Adipocyte (in vitro differentiated cells): ENCODE measurements at places on chromosomes 3 and 15.

GRCh38 chr15:63434576-63435186 is 53.0 kb upstream of the CA12 start:
- no peak for DNase-seq

GRCh38 chr15:77860071-77860691 is 217.3 kb downstream of the TBC1D2B start:
- no peak for DNase-seq

GRCh38 chr3:47782446-47783308 is 984 bp upstream of the SMARCC1 start:
- no peak for DNase-seq

DNA sequence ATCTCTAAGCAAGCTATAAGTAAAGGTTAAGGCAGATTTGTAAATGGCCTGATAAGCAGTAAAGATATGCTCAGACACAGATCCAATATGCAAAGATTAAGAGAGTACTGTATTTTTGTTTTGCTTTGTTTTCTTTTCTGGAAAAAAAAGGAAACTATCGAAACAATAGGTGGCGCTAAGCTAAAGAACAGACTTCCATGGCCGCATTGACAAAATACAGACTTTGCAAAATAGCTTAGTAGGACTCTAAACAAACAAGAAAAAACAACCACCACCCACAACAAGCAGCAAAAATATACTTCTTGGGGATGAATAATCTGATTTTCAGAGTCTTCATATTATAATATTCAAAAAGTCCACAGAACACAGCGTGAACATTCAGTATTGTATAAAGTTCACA is 758.4 kb upstream of the ROBO1 start:
- DNase-seq = no peak

- DNase-seq = no peak
Observed at GRCh38 chr15:89067751-89068150, 20.5 kb upstream of the ABHD2 start.

DNA sequence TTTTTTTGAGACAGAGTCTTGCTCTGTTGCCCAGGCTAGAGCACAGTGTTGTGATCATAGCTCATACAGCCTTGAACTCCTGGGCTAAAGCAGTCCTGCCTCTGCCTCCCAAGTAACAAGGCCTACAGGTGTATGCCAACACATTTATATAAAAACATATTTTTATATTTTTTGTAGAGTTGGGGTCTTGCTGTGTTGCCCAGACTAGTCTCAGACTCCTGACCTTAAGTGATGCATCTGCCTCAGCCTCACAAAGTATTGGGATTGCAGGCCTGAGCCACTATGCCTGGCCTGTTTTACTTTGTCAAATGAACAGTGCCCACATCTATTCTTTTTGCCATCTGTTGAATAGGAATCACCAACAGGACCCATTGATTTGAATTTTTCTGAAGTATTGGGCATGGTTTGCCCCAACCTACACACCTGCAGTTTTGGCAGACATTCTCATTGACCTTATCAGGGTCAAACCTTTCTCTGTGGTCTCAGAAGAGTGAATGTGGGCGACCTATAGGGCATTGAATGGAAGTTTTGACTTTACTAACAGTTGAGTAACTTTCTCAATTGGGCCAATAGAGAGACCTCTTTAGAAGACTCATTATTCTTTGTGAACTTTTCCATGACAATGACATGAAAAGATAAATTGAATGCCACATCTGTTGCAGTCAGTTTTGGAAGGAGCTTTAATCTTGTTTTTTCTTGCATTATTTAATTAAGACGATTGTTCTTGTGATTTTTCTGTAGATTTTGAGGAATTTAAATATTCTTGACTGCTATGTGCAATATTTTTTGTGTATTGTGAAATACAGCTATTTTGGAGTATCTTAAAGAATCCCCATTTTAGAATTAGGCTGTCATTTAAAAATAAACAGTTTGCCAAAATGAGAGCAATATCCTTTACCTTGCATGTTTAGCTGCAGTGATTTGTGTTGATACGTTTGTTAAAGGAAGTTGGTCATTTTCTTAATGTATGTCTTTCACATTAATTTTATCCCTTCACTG is 2.7 kb downstream of the IREB2 start:
- peak; percentile 29 for DNase-seq

DNA sequence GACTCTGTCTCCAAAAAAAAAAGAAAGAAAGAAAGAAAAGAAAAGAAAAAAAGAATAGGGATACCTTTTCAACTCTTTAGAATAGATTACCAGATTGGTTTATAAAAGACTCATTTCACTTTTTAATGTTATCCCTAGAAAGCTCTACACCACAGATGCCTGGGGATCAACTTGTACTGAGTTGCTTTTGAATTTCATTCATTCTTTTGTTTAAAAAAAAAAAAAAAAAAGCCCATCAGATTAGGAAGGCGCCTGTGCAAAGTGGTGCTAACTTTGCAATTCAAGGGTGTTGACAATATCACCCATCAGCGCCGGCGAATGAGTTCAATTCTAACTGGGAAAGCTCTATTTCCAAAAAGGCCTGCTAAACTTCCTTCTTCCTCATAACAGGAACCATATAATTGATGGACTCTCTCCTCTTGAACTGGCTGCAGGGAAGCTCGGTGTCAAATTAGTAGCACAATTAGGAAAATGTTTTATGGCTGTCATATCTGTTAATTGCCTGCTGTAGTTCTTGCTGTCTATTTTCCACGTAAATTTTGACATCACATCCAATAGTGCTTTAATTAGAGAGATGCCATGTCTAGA is 48.8 kb downstream of the CDCP1 start:
- DNase-seq = no peak

DNA sequence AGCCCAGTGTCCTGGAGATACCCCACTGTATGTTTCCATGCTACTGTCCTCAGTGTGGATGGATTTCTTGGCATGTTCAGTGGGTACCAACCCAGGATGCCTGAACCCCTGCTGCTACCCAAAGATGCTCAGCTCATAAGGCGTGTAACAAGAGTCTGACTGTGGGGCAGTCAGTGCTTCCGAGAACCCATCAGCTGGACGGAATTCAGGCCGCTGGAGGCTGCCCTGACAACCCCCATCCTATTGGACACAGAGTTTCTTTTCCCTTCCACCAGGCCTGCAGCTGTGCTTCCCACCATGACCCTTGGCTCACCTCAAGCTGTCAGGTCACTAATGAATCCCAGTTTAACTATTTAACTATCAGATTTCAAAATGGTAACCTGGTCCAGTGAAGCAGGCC is 224.1 kb upstream of the FEZF2 start:
- no peak for DNase-seq

- no peak for DNase-seq
Observed at GRCh38 chr3:45868650-45869049, 17.7 kb upstream of the CCR9 start.

DNA sequence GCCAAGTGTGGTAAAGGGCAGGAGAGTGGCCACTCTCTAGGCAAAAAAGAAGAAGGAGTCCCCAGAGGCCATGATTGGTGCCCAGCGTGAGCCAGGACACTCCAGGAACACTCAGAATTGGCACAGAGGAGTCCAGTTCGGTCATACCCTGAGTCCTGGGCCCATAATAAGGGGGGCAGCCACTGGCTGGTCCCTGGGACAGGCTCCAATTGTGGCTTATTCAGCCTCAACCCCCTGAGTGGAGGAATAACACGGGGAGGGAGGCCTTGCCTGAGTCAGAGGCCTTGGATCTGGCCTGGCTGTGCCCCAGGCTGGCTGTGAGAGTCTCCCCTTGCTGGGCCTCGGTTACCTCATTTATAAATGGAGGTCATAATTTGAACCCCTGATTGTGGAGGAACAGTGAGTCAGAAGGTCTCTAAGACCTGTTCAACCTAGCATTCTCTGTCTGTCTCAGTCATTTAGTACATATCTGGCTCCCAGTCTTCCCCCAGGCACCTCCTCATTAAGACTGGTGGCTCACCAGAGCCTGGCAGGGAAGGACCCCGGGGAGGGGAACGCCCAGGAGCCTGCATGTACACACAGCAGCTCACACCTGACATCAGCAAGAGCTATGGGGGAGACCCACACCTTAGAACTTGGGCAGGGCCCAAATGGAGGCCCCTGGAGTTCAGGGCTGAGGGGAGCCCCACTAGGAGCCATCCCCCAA is 95.9 kb upstream of the ATP2B2 start:
- DNase-seq = no peak

DNA sequence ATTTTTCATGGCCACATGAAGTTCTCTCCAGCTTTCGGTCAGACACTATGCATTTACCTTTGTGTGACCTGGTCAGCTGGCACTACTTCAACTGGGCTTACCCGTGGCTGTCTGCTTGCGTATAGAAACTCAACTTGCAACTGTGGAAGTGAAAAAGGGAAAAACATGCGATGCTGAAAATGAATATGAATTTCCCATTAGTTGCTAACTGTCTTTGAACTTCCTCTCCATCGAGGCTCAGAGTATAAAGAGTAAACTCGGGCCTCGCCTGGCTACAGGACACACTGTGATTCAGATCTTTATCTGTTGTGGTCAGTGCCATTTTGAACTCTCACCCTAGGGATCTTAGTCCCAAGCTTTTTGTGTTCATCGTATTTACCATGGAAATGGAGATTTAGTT is 26.8 kb downstream of the NFKBIZ start:
- DNase-seq = no peak

- DNase-seq = peak; percentile 54
Observed at GRCh38 chr15:101204739-101205535, 46.9 kb downstream of the CHSY1 start.

DNA sequence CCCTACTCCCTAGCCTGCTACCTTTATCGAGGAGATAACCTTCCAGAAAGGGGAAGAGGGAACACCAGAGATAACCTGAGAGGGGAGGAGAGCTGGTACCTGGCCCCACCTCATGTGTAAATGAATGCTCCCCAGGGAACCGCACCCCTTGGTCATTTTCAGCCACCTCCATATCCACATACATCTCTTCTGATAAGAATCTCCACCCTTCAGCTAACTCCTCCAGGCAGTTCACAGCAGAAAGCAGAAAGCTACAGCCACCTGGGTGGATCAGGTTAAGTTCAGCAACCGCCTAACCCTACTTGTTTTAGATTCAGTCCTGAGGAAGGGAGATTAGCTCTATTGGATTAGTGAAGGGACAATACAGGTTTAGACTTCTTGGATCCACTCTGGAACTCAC is 38.0 kb upstream of the TIMP4 start:
- DNase-seq = no peak

DNA sequence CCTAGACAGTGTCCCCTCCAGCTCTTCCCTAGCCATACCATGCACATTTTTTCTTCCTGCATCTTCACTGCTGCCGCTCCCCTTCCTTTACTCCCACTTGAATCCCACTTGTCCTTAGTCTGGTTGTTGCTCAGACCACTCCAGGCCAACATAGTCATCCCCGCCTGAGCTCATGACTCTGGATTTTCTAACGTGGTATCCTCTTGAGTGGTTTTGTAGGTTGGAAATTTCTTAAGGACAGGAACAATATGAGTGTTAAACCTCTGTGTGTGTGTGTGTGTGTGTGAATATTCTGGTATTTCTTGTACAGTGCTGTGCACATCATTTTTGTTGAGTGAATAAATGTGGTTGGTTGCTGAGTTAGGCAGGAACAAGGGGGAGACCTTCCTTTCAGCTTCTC is 3.1 kb downstream of the BAHD1 start:
- DNase-seq = no peak

DNA sequence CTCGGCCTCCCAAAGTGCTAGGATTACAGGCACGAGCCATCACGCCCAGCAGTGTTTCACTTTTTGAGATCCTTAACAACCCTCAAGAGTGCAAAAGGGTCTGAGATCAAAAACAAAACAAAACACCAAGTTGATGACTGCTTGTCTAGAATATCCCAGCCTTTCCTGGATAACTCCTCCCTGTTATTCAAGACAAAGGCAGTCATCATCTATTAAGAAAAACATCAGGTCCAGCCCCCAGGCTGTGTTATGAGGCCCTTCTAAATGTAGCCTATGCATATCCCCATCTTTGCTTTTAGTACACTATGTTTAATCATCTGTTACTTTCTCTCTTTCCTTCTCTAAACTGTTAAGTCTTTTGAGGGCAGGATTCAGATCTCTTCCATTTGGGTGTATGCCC is 150.1 kb upstream of the FHIT start:
- no peak for DNase-seq
